ENCODE measurements at places on chromosomes 7 and 10. TPM values are rescaled to one million over a fixed set of nuclear protein-coding genes. Genes with fewer than 3 reads are reported as not detected.

Gene TMEM236
- 0.13 TPM for polyA plus RNA-seq

Gene BAIAP2L1
- polyA plus RNA-seq, result 41.7 TPM

Gene H2BK1
- not detected for polyA plus RNA-seq

Gene SRRM3
- polyA plus RNA-seq, result 0.52 TPM

Gene TUBAL3
- polyA plus RNA-seq, result 2.6 TPM

Gene DTX2
- 15.1 TPM for polyA plus RNA-seq

Gene LLCFC1
- not detected for polyA plus RNA-seq

Gene LRRN3
- not detected for polyA plus RNA-seq

Measured in keratinocyte (primary cell).